ENCODE measurements at places on chromosomes 2 and 18. TPM values are rescaled to one million over a fixed set of nuclear protein-coding genes. Genes with fewer than 3 reads are reported as not detected.
A peak's percentile ranks its signal among the peaks of the same experiment; 100 is the strongest.

DNA sequence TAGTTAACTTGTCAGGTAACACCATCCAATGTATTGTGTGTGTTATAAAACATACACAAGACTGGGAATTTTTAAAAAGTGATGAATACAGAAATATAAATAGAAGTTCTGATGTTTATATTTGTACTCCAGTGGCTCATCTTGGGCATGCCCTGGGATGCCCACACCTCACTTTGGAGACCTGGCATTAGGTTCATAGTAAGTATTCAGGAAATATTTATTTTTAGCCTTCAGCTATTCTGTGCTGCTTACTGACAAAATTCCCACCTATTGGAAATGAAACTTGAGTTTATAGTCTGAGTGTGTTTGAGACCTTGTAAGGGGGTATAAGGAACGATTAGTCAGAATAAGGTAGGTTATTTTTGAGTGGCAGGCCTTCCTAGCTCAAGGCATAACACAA lies 67.5 kb downstream of the MYO1B start:
- no peak for DNase-seq

The TUBA3E gene
- not detected for total RNA-seq

The RAB6D gene
- 0.62 TPM for total RNA-seq

The C1QL2 gene
- total RNA-seq, result 1.6 TPM

- no peak for DNase-seq
Observed at GRCh38 chr18:55634545-55634944, 46.6 kb upstream of the TCF4 start.

DNA sequence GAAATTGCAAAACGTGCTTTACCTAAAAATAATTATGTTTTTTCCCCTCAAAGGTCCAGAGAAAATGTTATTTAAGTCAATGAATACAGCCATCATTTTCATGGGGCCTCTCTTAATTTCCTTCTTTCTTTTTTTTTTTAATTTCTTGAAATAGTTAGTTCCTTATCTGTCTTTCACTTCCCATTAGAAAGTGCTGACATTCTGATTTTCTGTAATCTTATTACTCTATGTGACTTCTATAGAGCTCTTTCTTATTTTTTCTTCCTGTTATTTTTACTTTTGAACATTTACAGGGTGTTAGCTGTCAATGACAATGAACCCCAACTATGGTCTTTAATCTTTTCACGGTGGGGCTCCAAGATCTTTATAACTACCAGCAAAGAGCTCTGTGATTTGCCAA lies 30.0 kb downstream of the CTLA4 start:
- no peak for DNase-seq

DNA sequence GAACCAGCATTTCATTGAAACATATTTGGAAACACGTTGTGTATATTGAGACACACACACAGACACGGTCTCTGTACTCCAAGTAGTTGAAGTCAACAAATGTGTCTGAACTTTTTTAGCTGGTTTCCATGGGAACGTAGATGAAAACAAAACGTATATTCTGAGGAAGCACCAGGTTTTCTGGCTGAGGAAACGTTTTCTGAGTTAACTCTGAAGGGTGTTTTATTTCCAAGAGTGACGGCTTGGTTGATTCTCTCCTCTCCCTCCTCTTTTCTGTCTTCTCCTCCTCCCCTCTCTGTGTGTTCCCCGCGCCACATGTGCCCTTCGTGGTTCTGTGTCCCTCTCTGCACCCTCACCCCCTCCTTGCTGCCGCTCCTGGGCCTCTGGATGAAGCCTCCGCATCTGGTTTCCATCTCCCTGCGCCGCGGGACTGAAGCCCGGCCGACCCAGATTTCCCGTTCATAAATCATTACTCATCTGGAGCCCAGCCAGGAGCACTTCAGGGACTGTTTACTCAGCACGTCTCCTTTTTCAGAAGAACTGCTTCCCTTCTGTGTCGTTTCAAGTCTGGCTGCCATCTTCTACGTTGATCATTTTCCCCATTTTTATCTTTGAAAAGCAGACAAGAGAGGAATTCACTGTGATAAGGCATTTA lies 122.7 kb downstream of the COL6A3 start:
- DNase-seq, result peak; percentile 45

The PROC gene
- total RNA-seq, result not detected

The UGT1A4 gene
- total RNA-seq, result not detected

The GKN2 gene
- not detected for total RNA-seq

GRCh38 chr2:146952696-146953095 lies 892.1 kb upstream of the ACVR2A start:
- DNase-seq, result no peak

The PJVK gene
- total RNA-seq, result 5.0 TPM

The SERPINB12 gene
- not detected for total RNA-seq

DNA sequence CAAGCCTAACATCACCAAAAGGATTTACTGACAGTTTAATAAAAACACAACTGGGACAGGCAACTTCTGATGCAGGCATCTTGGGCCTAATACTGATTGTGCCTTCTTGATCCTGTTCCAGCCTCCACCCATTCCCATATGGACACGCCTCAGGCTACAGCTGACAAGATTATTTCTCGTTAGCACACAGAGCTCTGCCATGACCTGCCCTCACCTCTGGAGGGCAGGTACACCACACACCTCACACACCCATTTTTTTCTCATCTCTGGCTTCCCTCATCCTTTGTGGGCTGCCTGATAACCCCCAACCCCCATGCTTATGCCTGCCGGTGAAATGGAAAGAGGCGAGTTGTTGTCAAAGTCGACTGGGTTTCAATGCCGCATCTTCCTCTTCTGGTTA lies 147.0 kb downstream of the ANTXR1 start:
- no peak for DNase-seq

GRCh38 chr18:8424917-8425725 lies 184.1 kb upstream of the RAB12 start:
- no peak for DNase-seq

- DNase-seq, result no peak
Observed at GRCh38 chr2:155651851-155652250, 680.7 kb downstream of the NR4A2 start.

The GTF2A1L gene
- total RNA-seq, result 6.9 TPM

DNA sequence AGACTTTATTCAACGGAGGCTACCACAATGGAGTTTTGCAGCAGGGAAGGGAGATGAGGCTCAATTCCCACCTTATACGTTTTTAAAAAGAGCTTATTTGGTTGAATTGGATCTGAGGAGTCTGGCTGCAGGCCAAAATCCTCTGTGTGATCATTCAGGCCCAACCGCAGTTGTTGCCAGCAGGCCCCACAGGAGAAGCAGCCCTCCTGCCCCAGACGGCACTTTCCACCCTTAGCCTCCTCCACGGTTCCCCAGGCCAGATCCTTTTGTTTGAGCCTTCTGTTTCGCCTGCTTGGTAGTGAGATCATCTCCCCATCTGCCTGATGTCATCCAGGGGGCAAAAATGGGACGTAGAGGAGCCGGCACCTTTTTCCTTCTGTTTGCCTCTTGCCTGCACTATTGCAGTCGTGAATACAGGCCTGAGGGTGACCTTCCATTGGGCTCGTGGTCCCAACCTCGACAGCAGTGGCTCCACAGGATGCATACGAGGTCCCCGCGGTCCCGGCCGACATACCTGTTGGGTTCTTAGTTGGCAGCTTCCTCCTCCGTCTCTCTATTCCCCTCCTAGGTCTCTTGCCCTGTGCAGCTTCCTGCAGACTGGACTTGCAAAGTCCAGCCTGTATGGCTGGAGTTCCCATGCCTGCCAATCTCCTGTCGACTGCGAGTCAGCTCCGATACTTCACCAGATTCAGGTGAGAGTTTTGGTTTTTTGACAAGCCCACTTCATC lies 9.3 kb upstream of the GPR35 start:
- no peak for DNase-seq

DNA sequence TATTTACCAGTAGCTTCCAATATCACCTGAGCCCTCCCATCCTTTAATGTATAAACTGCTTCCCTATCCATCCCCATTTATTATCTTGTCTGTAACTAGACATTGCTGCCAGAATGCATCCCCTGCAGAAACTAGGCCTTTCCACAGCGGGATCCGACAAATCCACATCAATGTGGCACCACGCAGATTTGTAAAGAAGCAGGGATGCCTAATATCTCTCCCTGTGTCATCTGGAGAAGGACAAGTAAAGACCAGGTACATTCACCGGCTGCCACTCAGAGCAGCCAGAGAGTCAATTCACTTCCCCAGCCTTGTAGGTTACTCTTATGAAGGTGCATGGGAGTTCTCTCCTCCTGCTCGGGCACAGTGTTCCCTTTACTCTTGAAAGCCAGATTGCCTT lies 98.8 kb upstream of the MAP3K20 start:
- no peak for DNase-seq

The TMEM247 gene
- total RNA-seq, result not detected

The LAMA1 gene
- 15.1 TPM for total RNA-seq

- no peak for DNase-seq
Observed at GRCh38 chr18:59458575-59458974, 99.5 kb upstream of the LMAN1 start.

The SNRPD1 gene
- 29.0 TPM for total RNA-seq

GRCh38 chr18:23596183-23596582 lies 9.9 kb upstream of the NPC1 start:
- DNase-seq, result no peak

The IL36B gene
- not detected for total RNA-seq

The CYRIA gene
- 230 TPM for total RNA-seq

The ZSWIM2 gene
- total RNA-seq, result 1.2 TPM

The KCNG2 gene
- total RNA-seq, result 0.31 TPM

GRCh38 chr2:98465456-98466226 lies 21.0 kb downstream of the INPP4A start:
- no peak for DNase-seq

GRCh38 chr18:11392292-11392691 lies 217.1 kb upstream of the SLC35G4 start:
- no peak for DNase-seq

- DNase-seq, result no peak
Observed at GRCh38 chr18:58167073-58167472, 123.0 kb downstream of the NEDD4L start.

DNA sequence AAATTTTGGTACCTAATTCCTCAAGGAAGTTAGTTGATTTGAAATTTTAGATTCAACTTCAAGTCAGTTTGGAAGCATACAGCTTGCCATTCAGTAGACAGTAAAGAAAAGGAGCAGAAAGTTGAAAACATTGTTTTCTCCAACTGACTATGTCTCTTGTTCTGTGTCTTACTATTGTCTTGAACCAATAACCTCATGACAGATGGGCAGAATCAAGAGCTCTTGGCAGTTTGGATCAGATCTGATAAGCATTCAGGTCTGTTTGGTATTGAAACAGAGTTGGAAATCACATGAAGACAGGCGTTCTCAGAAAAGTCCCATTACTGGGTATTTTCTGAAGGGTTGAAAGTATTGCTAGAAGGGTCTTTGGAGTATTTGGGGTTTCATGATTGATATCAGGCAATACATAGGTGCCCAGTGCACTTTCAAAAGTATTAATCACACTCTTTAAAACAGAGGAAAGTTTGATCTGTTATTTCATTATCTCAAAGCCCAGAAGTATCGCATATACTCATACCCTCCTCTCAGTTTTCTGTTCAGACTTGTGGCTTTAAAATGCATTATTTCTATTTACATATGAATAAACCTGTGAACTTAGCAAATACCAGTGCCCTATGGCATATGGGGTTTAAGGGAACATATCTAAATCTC lies 428.4 kb upstream of the ZEB2 start:
- DNase-seq, result no peak

DNA sequence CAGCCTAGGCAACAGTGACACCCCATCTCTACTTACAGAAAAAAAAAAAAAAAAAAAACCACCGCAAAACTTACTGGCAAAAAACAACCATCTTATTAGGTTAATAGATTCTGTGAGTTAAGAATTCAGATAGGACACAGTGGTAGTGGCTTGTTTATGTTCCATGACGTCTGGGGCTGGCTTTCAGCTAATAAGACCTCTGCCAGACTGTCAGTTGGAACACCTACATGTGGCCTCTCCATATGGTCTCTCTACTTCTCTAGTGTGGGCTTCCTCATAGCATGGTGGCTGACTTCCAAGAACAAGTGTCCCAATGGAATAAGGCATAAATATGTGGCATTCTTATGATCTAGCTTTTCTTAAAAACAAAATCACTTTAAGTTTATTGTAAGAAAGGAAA lies 94.0 kb upstream of the OTX1 start:
- DNase-seq, result no peak

The POTEI gene
- not detected for total RNA-seq

The GREB1 gene
- total RNA-seq, result 1.4 TPM

DNA sequence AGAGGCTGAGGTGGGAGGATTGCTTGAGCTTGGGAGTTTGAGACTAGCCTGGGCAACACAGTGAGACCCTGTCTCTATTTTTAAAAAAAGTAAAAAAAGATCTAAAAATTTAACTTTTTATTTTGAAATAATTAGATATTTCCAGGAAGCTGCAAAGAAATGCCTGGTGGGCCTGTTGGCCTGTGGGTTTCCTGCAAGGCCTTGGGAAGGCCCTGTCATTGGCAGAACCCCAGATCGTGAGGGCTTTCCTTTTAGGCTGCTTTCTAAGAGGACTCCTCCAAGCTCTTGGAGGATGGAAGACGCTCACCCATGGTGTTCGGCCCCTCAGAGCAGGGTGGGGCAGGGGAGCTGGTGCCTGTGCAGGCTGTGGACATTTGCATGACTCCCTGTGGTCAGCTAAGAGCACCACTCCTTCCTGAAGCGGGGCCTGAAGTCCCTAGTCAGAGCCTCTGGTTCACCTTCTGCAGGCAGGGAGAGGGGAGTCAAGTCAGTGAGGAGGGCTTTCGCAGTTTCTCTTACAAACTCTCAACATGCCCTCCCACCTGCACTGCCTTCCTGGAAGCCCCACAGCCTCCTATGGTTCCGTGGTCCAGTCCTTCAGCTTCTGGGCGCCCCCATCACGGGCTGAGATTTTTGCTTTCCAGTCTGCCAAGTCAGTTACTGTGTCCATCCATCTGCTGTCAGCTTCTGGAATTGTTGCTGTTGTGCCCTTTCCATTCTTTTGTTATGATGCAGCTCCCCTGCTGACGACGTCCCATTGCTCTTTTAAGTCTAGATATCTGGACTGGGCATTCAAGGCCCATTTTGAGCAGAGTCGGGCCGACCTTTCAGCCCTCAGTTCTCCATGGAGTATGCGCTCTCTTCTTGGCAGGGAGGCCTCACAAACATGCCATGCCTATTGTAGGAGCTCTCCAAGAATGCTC lies 6.6 kb downstream of the PROC start:
- DNase-seq, result no peak

DNA sequence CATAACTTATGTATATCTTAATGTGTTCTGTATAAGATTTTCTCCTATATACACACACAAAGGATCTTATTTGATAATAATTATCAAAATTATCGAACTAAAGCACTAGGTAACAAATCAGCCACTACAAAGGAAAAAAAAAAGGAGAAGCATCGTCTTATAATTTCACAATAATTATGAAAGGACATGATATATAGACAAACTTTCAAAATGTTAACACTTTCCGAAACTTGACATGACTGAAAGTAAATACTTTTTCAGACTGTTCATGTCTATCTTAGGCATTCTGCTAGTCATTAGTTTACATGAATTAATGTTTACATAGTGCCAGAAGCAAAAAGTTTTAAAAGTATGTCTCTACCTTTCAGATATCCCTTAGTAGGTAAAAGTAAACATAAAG lies 7.3 kb upstream of the NR4A2 start:
- no peak for DNase-seq

The EMILIN1 gene
- total RNA-seq, result 4.5 TPM
